ENCODE measurements at places on chromosomes 13 and 19. TPM values are rescaled to one million over a fixed set of nuclear protein-coding genes. Genes with fewer than 3 reads are reported as not detected.

The ZSCAN4 gene
- not detected for total RNA-seq

The NEK3 gene
- 9.4 TPM for total RNA-seq

The VSTM2B gene
- not detected for total RNA-seq

The PSG2 gene
- total RNA-seq: not detected

GRCh38 chr13:75897386-75897785, 261.3 kb downstream of the LMO7 start:
- DNase-seq: no peak

GRCh38 chr19:35247526-35248309, 1.1 kb upstream of the LSR start:
- no peak for DNase-seq

- no peak for DNase-seq
Measured at GRCh38 chr19:4870025-4870700, 2.7 kb upstream of the PLIN3 start.

DNA sequence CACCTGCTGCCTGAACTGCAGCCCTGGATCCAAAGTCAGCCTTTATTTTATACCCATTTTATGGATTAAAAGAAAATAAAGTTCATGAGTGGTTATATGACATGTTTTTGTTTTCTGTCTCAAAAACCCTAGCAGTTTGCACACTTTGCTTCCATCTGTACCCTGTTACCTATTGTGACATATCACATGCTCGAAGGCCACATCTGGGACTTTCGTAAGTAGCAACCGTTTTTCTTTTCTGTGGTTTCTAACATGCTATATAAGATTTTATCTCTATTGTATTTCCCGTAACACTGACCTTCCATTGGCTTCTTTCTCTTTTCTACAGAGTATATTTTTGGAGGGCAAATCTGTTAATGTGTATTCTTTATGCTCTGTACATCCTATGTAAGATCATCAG, 1007.2 kb downstream of the PCDH9 start:
- no peak for DNase-seq

DNA sequence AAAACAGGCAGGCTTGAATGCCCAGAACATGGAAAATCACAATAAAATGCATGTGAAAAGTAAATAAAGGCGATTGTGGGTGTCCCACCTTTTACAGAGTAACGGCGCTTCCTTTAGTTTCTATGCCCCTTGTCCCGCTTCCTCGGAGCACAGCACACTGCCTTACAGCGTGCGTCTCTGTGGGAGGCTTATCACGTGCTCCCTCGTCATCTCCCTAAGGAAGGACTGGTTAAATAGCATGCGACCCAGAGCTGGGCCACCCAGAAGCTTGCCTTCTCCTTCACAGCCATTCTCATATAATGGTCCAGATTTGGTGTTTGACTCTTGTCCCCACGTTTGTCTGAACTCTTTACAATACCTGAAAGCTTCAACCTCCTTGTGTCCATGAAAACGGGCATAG, 56.6 kb downstream of the LIG4 start:
- DNase-seq: no peak

DNA sequence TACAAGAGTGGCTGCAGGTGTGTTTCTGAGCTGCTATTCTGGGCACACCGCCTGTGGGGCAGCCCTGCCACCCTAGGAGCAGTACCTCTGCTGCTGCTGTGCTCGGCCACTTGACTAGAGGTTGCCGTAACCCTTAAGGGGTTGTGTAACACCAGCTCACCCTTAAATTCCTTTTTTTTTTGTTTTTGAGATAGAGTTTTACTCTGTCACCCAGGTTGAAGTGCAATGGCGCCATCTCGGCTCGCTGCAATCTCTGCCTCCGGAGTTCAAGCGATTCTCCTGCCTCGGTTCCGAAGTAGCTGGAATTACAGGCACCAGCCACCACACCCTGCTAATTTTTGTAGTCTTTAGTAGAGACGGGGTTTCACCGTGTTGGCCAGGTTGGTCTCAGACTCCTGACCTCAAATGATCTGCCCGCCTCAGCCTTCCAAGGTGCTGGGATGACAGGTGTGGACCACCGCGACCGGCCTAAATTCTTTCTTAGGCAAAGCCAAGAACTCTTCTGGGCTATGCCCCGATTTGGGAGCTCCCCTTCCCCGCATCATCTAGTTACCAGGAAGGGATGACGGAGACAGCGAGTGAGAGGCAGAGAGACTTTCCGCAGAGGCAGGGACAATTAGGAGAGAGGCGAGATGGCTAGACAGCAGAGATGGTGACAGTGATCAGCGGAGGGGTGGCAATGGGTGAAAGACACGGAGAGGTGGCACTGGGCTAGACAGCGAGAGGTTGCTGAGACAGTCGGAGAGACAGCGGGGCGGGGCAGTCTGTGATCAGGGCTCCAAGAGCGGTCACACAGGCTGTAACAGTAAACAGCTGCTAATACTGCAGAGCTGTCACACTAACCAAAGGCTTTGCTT, 4.4 kb upstream of the LILRA5 start:
- no peak for DNase-seq

- no peak for DNase-seq
Measured at GRCh38 chr19:43678512-43679261, 8.7 kb upstream of the PLAUR start.

DNA sequence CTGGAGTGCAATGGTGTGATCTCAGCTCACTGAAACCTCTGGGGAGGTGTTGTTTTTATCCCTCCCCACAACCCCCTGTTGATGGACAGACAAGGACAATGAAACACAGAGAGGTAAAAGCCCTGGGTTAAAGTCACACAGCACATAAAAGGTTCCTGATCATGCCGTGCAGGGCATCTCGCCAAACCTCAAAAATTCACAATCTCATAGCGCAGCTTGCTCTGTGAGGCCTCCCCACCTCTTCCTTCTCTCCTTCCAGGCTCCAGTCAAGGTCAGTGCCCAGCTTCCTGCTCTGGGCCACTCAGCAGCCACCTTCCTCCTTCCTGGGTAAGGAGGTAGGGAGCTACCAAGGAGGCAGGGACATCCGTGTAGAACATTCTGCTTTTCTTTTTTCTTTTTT, 2.3 kb downstream of the FUT2 start:
- no peak for DNase-seq

Data from activated T-helper 2 cell treated with anti-CD3 and anti-CD28 coated beads, Interferon-gamma antibody, Interleukin-2, Interleukin-4, amounts not matched to agents 10 μg/mL and 5 μg/mL and 100 μg/mL, durations not matched to agents 14 hours and 24 hours and 36 hours (primary cell).